ENCODE measurements at places on chromosomes 16 and 17.

- DNase-seq, result no peak
Measured at GRCh38 chr17:78044280-78044835, 84.2 kb downstream of the TMC6 start.

DNA sequence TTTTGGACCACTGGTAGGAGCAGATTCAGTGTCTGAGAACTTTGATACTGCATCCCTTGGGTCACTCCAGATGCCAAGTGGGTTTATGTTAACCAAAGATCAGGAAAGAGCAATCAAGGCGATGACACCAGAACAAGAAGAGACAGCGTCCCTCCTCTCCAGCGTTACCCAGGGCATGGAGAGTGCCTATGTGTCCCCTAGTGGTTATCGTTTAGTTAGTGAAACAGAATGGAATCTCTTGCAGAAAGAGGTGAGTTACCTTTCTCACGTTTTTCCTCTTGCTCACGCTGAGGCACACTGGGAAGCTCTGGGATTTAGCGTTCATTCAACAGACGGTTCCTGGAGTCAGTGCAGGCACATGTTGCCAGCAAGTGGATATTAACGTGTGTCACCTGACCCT is 58.0 kb downstream of the NUP88 start:
- no peak for DNase-seq

- no peak for DNase-seq
Measured at GRCh38 chr16:61544165-61544564, 492.1 kb downstream of the CDH8 start.

DNA sequence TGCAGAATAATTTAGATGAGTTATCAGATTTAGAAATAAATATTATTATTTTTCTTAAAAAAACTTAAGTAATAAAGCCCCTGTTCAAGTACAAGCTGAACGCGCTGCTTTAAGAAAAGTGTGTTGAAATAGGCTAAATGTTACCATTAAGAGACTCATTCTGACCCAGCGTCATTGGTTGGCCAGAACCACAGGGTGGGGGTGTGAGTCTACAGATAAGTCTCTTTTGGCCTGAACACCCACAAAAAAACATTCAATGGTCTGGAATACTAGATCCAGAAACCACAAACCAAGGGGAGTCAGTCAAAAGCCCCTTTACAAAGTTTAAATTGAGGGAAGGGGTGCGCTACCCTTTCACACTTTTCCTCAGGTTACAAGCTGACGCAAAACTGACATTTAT is 776.1 kb downstream of the KCNJ2 start:
- no peak for DNase-seq

DNA sequence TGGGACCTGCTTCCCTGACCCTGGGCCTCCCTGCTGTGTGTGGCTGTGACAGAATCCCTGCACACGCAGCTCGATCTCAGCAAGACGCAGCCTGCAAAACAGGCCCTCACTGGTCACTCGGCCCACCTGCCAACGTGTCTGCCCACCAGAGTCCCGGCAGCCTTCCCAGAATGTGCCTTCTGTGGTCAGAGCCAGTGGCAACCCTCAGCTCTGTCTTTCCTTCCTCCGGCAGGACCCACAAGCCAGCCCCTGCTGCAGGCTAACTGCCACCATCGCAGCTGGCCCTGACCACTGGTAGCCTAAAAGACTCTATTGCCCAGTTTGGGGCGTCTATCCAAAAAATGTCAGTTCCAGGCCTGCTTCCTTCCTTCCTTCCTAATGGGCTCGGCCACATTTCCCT is 83.2 kb downstream of the LITAF start:
- no peak for DNase-seq

DNA sequence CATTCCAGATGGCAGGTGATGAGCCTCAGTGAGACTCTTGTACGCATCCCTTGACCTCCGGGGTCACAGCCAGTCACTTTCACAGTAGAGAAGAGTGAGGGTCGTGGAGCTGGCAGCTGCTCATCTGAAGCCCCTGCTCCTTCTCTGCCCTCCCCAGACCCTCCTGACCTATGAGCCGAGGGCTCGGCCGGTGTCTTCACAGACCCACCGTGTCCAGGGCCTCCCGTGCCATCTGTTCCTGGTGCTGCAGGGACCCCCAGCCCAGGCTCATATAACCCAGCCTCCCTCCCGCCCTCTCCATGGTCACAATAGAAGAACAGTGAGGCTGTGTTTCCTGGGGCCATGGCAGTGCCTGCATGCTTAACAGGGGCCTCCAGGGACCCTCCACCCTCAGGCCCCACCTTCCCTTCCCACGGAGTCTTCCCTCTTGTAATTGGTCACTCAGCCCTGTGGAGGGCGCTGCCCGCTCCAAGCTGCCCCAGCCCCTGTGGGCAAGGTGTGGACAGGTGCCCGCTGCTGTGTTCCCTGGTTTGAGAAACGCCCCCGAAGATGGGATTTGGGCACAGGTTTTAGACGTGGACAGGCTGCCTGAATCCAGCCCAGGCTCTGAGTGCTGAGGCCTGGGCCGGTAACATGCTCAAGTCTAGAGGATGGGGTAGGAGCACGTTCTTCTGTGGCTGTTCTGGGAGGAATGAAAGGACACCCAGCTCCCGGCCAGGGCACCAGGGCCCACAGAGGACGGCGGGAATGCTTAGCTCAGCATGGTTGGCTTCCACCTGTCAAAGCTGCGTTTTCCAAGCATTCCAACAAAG is 38.7 kb downstream of the ACSF3 start:
- no peak for DNase-seq

- no peak for DNase-seq
Measured at GRCh38 chr16:28279006-28279405, 13.3 kb upstream of the SBK1 start.

- no peak for DNase-seq
Measured at GRCh38 chr17:69093279-69093789, 32.6 kb upstream of the ABCA9 start.

DNA sequence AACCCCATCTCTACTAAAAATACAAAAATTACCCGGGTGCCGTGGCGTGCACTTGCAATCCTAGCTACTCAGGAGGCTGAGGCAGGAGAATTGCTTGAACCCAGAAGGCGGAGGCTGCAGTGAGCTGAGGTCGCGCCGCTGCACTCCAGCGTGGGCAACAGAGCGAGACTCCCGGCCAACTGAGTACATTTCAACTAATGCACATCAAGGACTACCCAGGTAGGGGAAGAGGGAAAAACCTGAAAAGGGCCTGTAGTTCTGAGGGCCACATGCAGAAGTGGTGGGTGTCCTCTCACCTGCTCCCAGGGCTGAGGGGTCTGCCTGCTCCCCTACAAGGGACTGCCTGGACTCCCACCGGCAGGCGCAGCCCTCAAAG is 584 bp upstream of the SLC16A5 start:
- no peak for DNase-seq

- no peak for DNase-seq
Measured at GRCh38 chr17:42783062-42783790, 2.8 kb downstream of the WNK4 start.

- no peak for DNase-seq
Measured at GRCh38 chr17:4010754-4011153, 46.5 kb upstream of the ATP2A3 start.

DNA sequence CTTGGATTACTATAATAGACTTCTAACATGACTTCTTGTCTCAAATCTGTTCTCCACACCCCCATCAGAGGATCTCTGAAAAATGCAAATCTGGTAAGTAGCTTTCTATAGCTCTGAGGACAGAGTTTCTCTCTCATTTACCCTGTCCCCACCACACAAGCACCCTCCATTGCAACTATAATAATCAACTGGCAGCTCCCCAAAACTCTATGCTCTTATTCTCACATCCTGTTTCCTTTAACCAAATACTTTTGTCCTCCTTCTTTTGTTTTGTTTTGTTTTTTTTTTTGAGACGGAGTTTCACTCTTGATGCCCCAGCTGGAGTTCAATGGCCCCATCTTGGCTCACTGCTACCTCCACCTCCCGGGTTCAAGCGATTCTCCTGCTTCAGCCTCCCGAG is 73.4 kb downstream of the HELZ start:
- DNase-seq, result no peak

DNA sequence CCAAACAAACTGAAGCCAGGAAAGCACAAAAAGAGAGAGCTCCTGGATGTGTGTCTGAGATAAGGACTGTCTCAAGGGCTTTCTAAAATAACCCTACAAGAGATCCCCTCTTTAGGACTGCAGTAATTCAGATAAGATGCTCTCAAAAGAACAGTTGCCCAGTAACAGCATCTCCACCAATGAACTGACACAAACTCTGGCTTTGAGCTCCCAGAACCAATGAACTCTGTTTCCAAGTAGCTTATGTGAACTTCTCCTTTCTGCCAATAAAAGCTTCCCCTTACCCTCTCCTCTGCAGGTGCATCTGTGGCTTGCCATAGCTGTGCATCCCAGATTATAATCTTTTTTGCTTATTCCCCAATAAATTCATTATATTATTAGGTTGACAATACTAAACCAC is 421.5 kb downstream of the SLC39A11 start:
- no peak for DNase-seq

- no peak for DNase-seq
Measured at GRCh38 chr17:22300177-22300576, 607.9 kb downstream of the KCNJ18 start.

DNA sequence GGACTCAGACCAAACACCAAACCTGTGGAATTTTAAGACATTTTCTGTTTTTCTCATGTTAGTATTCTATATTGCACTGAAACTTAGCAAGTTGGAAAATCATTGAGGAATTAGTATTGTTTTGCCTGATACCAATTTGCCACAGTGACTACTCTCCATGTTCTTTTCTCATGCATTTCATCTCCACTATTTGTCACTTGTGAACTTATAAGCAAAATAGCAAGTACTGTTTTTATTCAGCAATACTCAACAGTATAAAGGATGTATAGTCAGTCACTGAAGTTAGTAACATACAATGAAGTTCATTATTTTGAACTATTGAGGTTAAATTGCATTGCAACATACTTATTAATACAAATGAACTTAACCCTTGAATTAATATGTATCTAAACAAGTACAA is 5.8 kb upstream of the VPS35L start:
- DNase-seq, result no peak

DNA sequence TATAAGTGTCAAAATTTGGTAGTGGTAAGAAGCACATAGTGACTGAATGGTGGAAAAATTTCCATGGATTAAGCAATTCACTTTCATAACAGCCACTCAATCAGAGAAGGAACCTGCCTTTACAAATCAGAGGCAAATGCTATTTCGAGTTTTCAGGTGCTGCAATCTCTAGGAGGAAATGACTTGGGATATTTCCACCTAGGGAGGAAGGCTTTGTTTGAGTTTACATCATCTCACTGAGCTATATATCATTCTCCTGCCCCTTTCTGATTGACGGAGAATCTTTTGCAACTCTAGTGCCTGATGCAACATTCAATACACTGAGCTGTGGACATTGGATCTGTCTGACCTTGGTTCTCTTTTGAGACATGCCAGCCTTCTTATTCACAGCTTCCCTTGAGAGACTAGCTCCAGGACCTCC is 26.3 kb downstream of the MARCHF10 start:
- no peak for DNase-seq

DNA sequence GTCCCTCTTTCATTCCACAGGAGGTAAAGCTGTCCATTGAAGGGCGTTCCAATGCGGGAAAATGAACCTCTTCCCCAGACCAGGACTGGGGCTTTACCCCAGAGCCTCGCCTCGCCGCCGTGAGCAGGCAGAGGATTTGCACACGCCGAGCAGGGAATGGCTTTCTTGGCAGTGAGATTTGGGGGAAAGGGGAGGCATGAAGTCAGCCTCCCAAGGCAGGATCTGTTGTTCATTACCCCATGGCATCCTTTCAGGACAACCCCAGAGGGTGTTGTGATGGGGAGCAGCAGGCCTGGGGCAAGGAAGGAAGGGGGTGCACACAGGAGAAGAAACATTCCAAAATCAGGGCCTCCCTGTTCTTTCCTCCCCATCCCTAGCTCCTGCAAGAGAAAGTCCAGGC is 6.0 kb downstream of the ATXN1L start:
- DNase-seq, result no peak

DNA sequence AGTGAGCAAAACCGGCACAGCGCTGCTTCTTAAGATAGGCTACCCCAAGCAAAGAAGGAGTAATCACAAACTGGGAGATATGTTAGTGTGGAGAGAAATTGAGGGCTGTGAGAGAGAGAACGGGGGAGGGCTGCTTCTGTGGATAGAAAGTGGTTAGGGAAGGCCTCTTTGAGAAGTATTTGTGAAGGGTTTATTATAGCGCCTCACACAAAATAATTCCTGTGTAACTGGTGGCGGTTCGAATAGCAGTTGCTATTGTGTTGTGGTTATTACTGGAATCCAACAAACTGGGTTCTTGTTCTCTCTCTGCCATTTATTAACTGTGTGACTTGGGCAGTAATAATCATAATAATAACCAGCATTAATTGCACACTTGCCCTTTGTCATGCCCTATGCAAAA is 9.2 kb upstream of the CISD3 start:
- no peak for DNase-seq

DNA sequence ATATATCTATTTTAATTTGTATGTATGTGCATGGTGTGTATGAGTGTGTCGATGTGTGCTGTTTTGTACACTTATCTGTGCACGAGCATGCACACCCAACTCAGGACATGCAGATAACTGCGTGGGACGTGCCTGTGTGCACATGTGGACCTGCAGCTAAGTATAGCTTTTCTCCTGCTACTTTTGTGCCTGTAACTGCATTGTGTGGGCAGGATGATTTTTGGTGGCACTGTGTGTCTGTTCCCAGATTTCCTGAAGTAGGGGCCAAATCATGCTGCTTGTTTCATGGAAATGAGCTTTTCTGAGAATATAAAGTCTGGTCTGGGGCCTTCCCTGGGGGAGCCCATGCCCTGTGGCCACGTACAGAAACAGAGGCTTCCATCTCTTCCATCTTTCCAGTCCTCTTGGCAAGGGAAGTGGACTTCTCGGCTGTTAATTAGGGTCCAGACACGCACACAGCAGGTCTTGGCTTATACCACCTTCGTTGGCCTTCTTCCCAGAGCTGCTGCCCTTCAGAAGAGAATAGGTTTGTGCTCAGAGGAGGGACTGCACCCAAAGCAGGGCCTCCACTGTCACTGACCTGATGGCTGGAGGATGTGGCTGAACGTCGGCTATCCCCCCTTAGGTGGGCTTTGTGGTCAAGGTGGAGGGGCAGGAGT is 30.2 kb downstream of the SPNS3 start:
- DNase-seq, result no peak

GRCh38 chr16:87170310-87170709 is 146.9 kb downstream of the C16orf95 start:
- no peak for DNase-seq

- no peak for DNase-seq
Measured at GRCh38 chr17:36550491-36551417, 6.0 kb downstream of the GGNBP2 start.

DNA sequence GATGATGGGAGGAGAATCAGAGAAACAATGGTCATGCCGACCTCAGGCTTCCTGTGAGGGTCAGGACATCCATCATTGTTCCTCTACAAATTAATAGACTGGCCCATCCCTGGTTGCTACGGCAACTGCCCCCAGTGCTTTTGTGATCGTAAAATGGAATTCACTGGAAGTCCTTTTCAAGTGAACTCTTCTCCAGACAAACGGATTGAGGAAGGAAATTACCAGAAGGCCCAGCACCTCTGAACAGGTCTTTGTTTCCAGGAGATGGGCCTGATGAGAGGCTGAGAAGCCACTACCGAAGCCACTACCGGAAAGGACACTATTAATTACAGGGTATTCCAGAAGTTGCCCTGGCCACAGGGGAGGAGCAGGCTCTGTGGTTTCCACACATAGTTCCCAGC is 126.0 kb downstream of the MGAT5B start:
- DNase-seq, result no peak
